Osteocyte (in vitro differentiated cells): ENCODE measurements at places on chromosomes 2 and 18. TPM values are rescaled to one million over a fixed set of nuclear protein-coding genes. Genes with fewer than 3 reads are reported as not detected.

- no peak overlapping the region for H3K4me3 ChIP-seq
- H3K4me1 ChIP-seq, result no peaks in the 10 kb centered on the region
- no peak overlapping the region for H3K27ac ChIP-seq
- H3K36me3 ChIP-seq, result peaks cover 6% of the 10 kb centered on the region
Observed at GRCh38 chr2:120180066-120180465, 43.1 kb downstream of the TMEM185B start.

GRCh38 chr2:234955091-234955591 lies 3.3 kb downstream of the SH3BP4 start:
- DNase-seq, result no peak
- H3K4me1 ChIP-seq, result peaks cover 83% of the 10 kb centered on the region
- H3K27me3 ChIP-seq, result no peaks in the 10 kb centered on the region
- peak overlapping the region; percentile 88 for H3K4me3 ChIP-seq

GRCh38 chr2:181364492-181365170 lies 92.6 kb upstream of the ITGA4 start:
- no peaks in the 10 kb centered on the region for H3K36me3 ChIP-seq
- H3K4me1 ChIP-seq, result no peaks in the 10 kb centered on the region
- H3K27me3 ChIP-seq, result no peaks in the 10 kb centered on the region

The CDH2 gene
- total RNA-seq, result 83.8 and 87.2 TPM in 2 replicates

The PLCD4 gene
- 16.7 and 24.7 TPM in 2 replicates for total RNA-seq

The ACMSD gene
- total RNA-seq, result not detected in 2 replicates

DNA sequence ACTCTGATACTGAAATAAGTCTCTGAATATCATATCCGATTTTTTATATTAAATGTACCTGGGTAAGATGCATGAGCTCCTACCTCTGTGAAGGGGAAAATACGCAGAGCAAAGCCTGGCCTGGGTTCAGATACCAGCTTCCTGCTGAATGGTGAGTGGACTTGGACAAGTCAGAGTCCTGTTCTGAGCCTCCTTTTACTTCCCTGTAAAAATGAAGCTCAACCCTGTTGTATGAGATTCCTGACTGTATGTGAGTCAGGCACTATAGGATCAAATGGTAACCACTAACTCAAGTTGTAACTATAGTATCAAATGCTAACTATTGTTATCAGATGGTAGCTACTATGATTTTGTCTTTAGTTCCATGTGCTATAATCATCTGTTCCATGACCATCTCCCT lies 561.7 kb downstream of the CNTNAP5 start:
- no peaks in the 10 kb centered on the region for H3K4me1 ChIP-seq

The IL1F10 gene
- total RNA-seq, result not detected in 2 replicates

- H3K27me3 ChIP-seq, result no peaks in the 10 kb centered on the region
- peaks cover 43% of the 10 kb centered on the region for H3K4me1 ChIP-seq
- peaks cover 4% of the 10 kb centered on the region for H3K36me3 ChIP-seq
- no peak for DNase-seq
- no peak overlapping the region for H3K4me3 ChIP-seq
Observed at GRCh38 chr2:28395334-28396061, 2.8 kb downstream of the FOSL2 start.

DNA sequence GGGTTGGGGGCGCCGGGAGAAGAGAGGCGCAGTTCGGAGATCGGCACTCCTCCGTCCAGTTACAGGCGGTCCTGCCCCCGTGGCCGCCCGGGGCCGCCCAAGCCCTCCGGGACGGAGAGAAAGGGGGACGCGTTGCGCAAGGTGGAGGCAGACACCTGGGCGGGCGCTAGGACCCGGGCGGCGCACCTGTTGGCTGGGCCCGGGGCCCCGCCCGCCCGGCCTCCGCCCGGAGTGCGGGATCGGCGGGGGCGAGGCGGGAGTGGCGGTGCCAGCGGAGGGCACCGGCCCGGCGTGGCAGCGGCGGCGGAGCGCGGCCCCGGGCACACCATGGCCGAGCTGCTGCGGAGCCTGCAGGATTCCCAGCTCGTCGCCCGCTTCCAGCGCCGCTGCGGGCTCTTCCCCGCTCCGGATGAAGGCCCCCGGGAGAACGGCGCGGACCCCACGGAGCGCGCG lies at the start of gene SGPP2:
SGPP2 (plus strand) TSS at position 268 of the 453 bp plus-strand sequence; CDS start at position 328, 60 bp downstream.
- no peak for DNase-seq
- peaks cover 60% of the 10 kb centered on the region for H3K27me3 ChIP-seq
- H3K27ac ChIP-seq, result no peak within 1 kb of the TSS
- no peaks in the 10 kb centered on the region for H3K36me3 ChIP-seq
- H3K4me1 ChIP-seq, result peaks cover 11% of the 10 kb centered on the region

The KIF5C gene
- total RNA-seq, result 10.2 and 10.7 TPM in 2 replicates

DNA sequence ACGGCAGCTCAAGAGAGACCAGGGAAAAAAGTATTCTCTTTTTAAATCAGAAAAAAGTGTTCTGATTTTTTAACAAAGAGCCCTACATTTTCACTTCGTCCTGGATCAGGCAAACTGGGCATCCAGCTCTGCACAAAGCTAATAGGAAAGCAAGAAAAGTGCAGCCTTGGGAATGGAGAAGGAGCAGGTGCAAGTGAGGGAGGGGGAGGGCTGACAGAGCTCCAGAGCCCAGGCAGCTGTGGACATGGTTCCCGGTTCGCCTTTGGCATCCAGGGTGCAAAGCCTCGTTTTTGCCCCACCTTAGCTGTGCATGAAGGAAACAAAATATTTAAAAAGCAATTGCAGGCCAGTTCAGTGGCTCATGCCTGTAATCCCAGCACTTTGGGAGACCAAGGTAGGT lies 82.2 kb downstream of the FAM124B start:
- no peaks in the 10 kb centered on the region for H3K36me3 ChIP-seq
- H3K4me1 ChIP-seq, result no peaks in the 10 kb centered on the region
- peaks cover 56% of the 10 kb centered on the region for H3K27me3 ChIP-seq
- no peak overlapping the region for H3K4me3 ChIP-seq
- DNase-seq, result no peak

The DTNA gene
- total RNA-seq, result 6.2 and 7.1 TPM in 2 replicates

The ADGRF3 gene
- 0.24 and 0.56 TPM in 2 replicates for total RNA-seq

- peaks cover 2% of the 10 kb centered on the region for H3K27me3 ChIP-seq
- DNase-seq, result peak; percentile 63
- H3K4me3 ChIP-seq, result no peak overlapping the region
- no peaks in the 10 kb centered on the region for H3K36me3 ChIP-seq
- H3K4me1 ChIP-seq, result peaks cover 23% of the 10 kb centered on the region
Observed at GRCh38 chr2:601387-601698, 75.9 kb downstream of the TMEM18 start.

DNA sequence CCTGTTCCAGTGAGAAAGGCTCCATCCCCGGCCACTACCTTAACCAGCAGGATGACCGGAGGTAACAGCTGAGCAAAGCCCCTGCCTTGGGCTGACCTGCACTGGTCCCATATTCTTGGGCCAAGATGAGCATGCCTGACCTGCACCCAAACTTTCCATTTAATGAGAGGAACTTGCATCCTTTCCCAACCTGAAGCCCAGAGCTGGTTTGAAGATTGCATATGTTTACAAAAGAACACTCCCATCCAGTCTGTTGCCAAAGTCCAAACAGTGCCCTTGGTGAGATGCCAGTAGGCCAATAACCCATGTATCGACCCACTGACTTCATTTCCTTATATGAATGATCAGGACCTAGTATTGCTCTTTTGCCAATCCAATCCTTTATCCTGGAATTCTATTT lies 5.5 kb upstream of the NPAS2 start:
- no peaks in the 10 kb centered on the region for H3K36me3 ChIP-seq
- H3K4me3 ChIP-seq, result no peak overlapping the region
- no peak overlapping the region for H3K27ac ChIP-seq
- H3K27me3 ChIP-seq, result peaks cover 6% of the 10 kb centered on the region

The KIDINS220 gene
- total RNA-seq, result 99.2 and 101 TPM in 2 replicates

DNA sequence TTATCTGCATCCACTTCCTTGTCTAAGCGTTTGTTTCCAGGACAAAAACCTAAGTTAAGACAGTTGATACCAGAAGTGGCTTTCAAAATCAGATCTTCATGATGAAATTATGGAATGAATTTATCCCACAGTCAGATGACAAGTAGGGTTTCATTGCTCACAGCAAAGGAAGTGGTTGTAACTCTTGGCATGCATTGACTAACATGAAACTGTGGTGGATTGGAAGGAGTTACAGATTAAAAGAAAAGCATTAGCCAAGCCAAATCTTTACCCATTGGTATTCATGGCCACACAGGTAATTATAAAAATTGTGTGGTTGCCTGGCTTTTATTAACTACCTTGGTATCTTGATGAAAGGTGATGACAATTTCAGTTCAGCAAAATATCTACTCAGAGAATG lies 438.0 kb upstream of the NXPH2 start:
- DNase-seq, result no peak
- no peak overlapping the region for H3K4me3 ChIP-seq
- no peak overlapping the region for H3K27ac ChIP-seq
